ENCODE measurements at places on chromosomes 7 and 10. TPM values are rescaled to one million over a fixed set of nuclear protein-coding genes. Genes with fewer than 3 reads are reported as not detected.

The KLF14 gene
- total RNA-seq: not detected

The SNX13 gene
- total RNA-seq: 35.1 TPM

The HYAL4 gene
- not detected for total RNA-seq

The AOAH gene
- total RNA-seq: not detected

The FGF8 gene
- total RNA-seq: not detected

- no peak for DNase-seq
Measured at GRCh38 chr7:149458235-149458634, 2.6 kb downstream of the ZNF777 start.

DNA sequence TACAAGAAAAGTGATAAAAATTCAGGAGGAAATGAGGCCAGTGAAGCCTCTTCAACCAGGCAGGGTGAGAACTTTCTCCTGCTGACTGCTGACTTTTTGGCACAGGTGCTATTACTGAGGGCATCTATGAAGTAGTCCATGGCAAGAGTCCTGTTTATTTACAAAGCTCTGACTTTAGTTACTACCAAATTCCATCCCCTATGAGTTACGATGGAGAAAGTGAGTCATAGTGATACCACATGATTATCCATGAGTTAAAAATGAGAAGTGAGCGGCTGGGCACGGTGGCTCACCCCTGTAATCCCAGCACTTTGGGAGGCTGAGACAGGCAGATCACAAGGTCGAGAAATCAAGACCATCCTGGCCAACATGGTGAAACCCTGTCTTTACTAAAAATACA, 19.9 kb downstream of the CCDC3 start:
- no peak for DNase-seq

- DNase-seq: no peak
Measured at GRCh38 chr7:55452971-55453370, 87.8 kb downstream of the LANCL2 start.

DNA sequence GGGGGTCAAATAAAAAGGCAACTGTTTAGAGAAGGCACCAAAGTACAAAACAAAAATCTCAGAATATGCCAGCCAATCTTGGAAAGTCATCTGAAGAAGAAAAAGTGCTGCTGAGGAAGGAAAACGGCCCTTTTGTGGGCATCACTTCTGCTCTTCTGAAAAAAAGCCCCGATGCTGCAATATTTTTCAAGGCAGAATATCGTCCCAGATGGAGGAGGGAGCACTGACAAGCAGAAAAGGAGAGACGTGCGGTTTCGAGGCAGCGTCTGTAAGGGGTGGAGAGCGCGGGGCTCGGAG, 959 bp upstream of the ATRNL1 start:
- DNase-seq: peak; percentile 5

GRCh38 chr10:3067859-3068179, 471 bp downstream of the PFKP start:
- DNase-seq: no peak

GRCh38 chr10:43958964-43959363, 310.3 kb upstream of the ZNF32 start:
- DNase-seq: no peak

Measured in dermis blood vessel endothelial cell (primary cell).